BJ (cell line): ENCODE measurements at places on chromosomes 3 and 15.

DNA sequence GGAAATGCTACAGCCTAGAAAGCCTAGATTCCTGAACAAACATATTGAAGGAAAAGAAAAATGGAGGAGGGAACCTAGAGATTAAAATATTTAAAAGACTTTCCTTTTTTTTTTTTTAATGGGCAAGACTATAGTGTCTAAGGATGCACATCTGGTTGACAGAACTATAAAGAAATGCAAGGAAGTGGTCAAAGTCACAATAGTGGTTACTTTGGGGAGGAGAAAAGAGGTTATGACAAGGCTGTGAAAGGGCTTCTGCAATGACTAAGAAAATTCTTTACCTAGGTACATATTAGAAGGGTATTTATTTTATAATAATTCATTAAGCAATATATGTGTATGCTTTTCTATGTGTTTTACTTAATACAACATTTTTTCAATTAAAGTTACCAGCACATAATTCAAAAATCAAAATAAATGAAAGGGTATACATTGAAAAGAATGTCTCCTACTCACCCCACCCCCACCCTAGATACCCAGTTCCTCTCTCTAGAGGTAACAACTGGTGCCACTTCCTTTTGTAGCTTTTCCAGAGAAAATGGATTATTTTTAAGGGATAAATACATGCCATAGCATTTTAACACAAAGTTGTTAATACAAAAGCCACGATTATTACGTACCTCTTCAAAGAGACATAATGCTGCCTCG, 70.1 kb downstream of the HERC1 start:
- no peak for DNase-seq

GRCh38 chr3:148707601-148708380, 10.1 kb downstream of the AGTR1 start:
- no peak for DNase-seq

DNA sequence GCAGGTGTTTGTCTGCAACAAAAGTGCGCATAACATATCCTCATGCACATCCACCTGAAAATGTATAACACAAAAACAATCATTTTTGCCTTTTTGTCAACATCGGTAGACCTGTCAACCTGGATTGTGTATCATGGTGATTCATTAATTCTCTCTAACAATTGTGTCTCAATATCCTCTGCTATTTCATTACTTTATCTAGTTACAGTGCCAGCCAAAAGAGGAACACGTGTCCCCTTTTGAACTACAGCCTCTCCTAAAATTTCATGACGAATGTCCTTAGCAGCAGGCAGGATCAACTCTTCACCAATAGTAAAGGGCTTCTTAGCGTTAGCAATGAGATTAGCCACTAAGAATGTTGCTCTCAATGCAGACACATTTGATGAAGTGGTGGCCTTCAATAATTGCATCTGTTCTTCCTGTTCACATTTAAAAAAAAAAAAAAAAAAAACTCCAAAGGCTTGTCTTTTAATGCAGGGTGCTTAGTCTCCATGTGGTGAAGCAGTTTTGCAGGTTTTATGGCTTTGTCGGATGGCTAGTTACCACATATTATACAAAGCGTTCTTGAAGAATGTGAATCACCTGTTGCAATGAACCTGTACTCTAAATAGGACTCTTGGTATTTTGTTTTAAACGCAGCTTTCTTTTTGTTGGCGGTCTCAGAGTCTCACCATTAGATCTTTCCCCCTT, 45.7 kb upstream of the MCTP2 start:
- DNase-seq, result no peak

DNA sequence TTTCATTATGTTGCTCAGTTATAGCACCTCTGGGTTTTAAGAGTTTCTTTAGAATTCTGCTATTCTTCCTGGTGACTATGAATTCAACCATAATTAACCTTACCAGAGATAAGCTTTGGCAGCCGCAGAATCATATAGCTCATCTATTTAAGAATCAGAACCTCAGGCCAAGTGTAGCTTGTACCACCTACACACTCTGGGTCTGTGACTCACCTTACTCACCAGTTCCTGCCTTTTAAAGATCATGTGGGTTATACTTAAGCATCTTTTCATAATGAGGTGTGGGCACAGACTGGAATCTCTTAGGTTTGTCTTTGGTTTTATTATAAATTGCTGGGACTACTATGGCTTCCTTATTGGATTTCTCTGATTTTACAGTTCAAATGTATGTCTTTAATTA, 21.9 kb downstream of the CDV3 start:
- no peak for DNase-seq

GRCh38 chr3:94004301-94004910, 24.0 kb downstream of the STX19 start:
- no peak for DNase-seq

DNA sequence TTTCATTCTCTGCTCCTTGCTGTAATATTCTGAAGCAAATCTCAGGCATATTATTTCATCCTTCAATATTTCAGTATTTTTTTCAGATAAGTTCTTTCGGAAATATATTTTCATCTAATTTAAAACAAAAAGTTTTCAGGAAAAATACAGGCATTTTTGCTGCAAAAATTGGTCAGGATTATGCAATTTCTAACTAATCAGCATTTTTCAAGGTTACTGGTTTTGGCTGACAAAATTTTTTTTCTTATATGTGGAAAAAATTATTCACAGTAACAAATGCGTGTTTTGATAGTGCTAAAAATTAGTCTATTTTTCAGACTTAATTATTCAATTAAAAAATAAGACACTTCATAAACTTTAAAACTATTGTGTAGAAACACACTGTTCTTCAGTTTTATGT, 31.4 kb downstream of the FNDC3B start:
- DNase-seq, result no peak

- no peak for DNase-seq
Observed at GRCh38 chr3:46027021-46027705, at the start of gene XCR1. Gene XCR1 (minus strand): TSS chr3:46027483. CDS start chr3:46021947, 5,536 bp downstream.

DNA sequence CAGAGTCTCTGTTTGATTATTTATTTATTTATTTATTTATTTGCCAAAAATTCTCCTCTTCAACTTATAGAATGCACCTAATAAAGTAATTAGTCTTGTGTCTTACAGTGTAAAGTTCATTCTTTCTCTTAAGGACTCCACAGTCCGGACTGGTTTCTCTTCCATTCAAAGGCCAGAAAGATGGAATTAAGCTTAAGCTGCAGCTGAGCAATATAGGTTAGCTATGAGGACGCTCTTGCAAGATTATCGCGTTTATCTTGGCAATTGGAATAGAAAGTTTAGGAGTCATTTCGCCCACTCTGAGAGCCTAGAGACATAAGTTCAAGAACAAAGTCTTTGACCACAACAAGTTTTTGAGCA, 15.0 kb downstream of the TAGLN3 start:
- DNase-seq, result no peak

DNA sequence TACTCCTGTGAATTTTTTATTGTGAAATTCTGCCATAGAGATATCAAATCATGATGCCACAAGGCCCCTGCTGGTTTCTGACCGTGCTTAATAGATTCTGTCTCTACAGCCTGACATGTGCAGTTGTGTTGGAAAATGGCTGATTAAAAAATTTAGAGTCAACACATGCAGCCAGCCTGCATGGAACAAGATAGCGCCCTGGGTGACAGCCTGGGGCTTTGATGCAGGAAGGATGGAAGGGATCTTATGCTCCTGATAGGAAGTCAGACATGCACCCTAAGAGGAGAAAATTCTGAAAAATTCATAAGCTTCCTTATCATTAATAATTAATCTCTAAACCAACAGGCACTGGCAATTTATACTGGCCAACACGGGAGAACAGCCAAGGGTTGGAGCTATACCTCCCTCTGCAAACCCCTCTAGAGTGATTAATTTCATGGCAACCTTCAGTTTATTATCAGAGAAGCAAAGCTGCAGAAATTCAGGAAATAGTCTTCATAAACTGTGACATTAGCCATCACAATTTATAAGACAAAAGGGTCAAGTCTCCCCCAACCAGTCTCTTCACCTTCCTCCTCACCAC, 198.4 kb downstream of the CADPS start:
- no peak for DNase-seq

GRCh38 chr15:60413231-60413824, 15.5 kb upstream of the ANXA2 start:
- no peak for DNase-seq

- no peak for DNase-seq
Observed at GRCh38 chr3:98406034-98406433, 15.6 kb downstream of the OR5K3 start.

- no peak for DNase-seq
Observed at GRCh38 chr15:101399431-101399830, 90.1 kb downstream of the PCSK6 start.

GRCh38 chr3:187823746-187824145, 78.5 kb upstream of the BCL6 start:
- DNase-seq, result no peak

DNA sequence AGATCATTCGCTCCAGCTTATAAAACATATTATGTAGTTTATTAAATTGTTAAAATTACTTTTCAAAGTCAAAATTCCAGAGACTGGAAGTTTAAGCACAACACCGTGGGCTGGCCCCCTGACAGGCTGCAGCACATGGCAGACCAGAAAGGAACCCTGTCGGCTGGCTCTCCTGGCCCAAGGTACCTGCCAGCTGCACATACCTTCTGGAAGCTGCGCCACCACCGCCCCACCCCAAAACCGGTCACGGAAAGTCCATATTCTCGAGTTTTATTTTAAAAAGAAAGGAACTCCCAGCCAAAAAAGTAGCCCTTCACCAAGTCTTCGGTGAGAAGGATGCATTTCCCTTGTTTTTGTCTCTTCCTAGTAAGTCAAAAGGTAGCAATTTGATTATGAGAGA, 94.6 kb downstream of the FOXP1 start:
- DNase-seq, result no peak
